ENCODE measurements at places on chromosomes 3 and 15.

GRCh38 chr3:184592371-184593219 is 31.0 kb downstream of the EPHB3 start:
- DNase-seq = no peak

DNA sequence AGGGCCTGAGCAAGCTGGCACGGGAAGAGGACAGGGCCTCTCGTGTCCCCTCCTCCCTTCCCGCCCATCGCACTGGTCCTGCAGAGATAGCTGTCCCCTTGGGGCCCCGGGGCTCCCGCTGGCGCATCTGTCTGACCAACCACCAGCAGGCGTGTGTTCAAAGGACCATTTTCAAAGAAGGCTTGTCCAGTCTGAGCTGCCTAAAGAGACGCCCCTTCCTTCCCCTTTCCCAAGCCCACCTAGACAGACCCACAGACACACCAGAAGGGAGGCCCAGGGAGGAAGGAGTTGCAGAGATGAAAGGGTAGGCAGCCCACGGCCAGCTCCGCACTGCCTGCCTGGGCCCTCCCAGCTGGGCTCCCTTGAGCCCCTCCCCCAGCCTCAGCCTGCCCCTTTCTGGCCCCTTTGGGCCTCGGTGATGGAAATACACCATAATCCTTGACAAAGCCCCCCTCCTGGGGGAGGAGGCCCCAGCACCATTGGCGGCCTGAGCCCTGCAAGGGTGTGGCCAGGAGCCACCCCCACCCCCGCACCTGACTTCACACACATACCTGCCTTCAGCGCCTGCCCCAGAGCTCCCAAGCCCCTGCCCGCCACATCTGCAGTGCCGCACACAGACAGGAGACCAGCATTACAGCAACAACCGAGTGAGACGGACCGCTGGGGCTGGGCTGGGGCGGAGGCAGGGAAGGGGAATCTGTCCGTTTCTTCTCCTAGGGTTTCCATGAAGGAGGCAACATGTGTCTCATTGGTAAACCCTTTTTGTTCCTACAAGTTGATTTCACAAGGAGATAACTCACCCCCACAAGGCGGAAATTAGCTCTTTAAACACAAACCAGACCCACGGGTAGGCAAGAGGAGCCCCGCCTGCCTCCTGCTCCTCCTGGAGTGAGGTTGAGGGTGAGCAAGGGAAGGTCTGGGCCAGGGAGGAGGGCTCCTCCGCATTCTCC is at the start of gene STRA6:
Gene STRA6 (minus strand): TSS at position 336 of the 950 bp plus-strand sequence. CDS start 520 bp downstream, outside the sequence.
- no peak for DNase-seq

DNA sequence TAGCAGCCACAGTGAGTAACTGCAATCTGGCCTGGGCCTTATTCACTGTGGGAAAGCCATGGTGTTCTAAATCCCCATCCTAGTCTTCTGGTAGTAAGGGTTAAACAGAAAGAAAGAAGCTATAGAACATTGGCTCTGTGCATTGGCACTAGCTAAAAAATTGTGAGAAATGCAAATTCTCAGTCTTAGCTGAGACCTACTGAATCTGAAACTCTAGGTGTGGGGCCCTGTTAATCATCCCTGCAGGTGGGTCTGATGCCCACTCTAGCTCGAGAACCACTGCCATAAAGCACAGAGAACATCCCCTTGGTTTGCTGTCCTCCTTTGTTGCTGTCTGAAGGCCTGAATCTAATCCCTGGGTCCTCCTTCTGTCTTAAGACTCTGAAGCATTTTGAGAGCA is 59.3 kb downstream of the MEIS2 start:
- no peak for DNase-seq

DNA sequence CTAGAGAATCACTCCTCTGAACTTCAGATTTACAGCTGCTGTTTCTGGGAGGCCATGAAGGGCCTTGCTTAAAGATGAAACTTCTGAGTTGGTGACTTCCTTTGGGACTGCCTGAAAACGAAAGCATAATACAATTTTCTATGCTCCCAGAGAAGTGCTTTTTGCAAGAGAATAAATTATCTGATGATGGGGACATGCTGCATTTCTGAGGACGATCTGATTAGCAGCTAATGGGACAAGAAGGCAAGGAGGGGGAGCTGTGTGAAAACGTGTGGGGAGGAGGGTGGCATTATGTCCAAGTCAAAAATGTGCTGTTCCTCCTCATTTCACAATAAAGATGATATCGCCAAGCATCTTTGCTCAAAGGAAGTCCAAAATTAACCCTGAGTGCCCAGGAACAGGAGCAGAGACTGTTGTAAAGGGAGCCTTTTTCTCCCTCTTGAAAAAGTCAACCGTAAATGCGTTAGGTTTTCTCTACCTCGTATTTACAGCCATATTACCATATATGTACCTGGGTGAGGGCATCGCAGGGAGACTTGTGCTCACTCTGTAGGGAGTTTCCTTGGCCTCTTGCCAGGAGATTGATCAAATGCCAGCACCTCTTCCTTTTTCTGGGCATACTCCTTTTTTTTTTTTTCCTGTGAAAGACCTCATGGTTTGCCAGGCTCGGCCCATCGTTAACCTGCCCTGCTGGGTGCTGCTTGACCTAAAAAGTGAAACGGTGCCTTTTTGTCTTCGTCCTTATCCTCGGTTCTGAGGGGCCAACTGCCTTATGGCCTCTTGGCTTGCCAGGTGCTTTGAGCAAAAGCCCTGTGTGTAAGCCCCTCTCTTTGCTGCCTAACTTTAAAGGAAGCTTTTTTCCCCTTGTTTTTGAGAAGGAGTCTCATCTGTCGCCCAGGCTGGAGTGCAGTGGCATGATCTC is 11.5 kb downstream of the ITPR1 start:
- peak; percentile 65 for DNase-seq

GRCh38 chr15:56272454-56272853 is 28.8 kb upstream of the RFX7 start:
- DNase-seq = no peak

DNA sequence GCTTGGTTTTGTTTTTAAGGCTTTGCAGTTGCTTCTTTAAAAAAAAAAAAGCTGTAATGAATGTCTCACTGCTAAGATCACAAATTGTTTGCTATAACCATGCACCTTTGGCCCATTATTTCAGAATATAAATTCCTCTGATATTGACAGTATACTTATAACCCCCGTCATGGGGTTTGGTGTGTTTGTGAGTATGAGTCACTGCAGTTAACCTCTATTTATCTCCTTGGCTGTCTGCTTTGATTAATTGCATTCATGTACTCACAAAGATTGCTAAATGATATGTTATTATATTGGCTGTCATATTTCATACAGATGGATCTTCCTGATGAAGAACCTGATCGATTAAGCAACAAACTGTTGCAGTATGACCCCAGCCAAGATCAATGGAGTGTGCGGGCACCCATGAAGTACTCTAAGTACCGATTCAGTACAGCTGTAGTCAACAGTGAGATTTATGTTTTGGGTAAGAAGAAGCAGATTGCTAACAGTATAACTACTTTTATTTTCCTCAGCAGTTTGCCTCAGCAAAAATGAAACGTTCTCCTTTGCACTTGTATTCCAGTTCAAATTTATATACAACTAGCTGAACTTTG is 14.9 kb downstream of the KBTBD12 start:
- DNase-seq = no peak

- DNase-seq = peak; percentile 49
Measured at GRCh38 chr15:42608110-42608531, 32.7 kb downstream of the STARD9 start.

Data from CD4-positive, alpha-beta T cell treated with Interleukin-12 subunit alpha and Interleukin-12 subunit beta, for 1 hour (primary cell).